Stimulated activated CD8-positive, alpha-beta memory T cell treated with anti-CD3 and anti-CD28 coated beads, Interleukin-7, amount 100 ng/mL, for 1 hour (primary cell): ENCODE measurements at places on chromosomes 5 and 9.

GRCh38 chr9:128146591-128147120, 2.6 kb upstream of the LCN2 start:
- DNase-seq, result no peak

DNA sequence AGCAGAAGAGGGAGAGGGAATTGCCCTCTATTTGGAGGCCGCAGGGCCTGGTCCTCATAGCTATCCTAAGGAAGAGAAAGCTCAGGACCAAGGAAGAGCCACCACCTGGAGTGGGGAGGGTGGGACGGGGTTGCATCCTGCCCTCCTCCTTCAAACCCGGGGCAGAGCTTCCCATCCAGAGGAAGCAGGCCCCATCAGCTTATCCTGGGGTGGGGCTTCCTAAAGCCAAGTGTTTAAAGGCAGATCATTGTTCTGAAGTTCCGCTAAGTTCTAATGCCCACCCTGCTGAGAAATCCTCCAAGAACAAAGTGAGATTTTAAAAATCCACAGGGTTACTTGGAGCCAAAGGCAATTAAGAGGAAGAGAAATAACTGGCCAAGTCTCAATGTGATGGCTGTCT, 210.3 kb downstream of the C9orf152 start:
- DNase-seq, result no peak

DNA sequence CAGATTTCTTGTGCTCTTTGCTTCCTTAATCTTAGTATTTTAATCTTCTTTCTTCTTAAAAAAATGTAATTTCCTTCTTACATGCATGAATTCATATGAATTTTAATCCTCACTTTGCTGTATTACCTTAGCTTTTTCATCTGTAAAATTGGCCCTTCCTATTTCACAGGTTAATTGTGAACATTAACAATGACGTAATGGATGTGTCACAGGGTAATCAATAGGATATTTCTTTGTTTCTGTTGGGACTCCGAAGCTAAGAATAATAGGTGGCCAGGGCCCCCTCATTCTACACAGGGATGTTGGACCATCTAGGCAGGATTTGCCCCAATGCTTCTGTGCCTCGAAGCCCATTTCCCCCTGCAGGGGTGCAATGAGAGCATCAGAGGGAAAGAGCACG, 187.4 kb upstream of the NFIB start:
- DNase-seq, result no peak

- no peak for DNase-seq
Measured at GRCh38 chr9:89755821-89756220, 151.0 kb downstream of the GADD45G start.

- no peak for DNase-seq
Measured at GRCh38 chr9:72203205-72203803, 54.1 kb downstream of the GDA start.

- DNase-seq, result no peak
Measured at GRCh38 chr5:150172556-150172955, 6.0 kb downstream of the CDX1 start.

GRCh38 chr9:74007833-74008232, 489.3 kb upstream of the RORB start:
- no peak for DNase-seq

GRCh38 chr5:54861212-54861894, 124.0 kb downstream of the ESM1 start:
- DNase-seq, result no peak

GRCh38 chr5:55852503-55852902, 1.3 kb downstream of the IL31RA start:
- DNase-seq, result no peak

DNA sequence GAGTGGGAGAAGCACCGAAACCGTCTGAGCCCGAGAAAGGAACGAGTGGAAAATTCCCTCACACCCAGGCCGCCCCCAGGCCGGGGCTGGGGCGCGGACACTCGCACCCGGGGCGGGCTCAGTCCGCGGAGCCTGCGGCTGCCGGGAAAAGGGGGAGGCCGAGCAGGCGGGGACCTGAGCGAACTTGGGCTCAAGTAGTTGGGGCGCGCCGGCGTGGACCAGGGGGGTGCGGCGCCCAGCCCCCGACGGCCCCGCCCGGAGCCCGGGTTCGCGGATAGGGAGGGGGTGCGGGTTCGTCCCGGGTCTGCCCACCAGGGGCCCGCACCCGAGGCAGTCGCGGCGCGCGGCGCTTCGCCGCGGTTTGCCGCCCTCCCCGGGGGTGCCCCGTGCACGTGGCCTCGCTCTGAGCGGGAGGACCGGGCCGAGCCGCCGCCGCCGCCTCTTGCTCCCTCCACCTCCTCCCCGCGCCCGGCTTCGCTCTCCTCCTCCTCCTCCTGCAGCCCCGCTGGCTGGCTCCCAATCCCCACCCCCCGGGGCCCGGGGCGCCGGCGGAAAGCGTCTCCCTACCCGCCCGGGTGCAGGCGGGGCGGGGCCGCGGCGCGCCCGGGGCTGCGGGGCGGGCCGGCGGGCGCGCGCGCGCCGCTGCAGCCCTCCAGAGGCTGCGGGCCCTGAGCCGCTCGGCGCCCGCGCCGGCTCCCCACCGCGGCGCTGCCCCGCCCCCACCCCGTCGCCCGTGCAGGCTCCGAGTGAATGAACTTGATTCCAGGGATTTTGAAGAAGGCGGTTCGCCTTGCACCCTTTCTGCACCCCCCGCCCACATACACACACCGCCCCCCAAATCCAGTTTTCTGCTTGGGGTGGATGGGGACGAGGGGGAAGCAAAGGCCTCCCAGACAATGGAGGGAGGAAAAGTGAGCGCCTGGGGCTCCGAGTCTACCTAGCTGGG, 1.3 kb upstream of the NFIB start:
- DNase-seq, result no peak

DNA sequence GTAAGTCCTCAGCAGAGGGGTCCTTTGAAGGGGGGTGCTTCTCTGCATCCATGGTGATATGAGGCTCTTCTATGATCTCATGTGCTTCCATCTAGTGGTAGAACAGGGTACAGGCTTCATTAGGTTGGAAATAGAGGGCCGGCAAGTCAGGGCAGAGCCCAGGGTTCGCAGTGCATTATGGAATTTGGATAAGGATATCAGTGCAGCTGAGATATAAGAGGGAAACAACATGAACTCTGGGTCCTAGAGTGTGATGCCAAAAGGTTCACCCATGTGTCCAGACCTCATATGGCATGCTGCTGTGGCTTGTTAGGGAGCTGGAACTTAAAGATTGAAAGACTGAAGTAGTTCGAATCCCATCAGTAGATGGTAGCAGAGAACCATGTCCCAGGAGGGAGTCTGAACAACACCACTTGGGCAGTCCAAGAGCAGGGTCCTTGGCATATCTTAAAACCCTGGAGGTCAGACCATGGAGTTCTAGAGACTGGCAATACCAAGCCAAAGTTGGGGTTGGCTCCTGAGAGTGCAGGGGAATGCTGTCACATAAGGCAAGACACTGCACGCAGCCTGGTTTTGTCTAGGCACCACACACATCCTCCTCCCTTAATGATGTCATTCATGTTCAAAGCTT, 2.3 kb downstream of the FAM221B start:
- no peak for DNase-seq

DNA sequence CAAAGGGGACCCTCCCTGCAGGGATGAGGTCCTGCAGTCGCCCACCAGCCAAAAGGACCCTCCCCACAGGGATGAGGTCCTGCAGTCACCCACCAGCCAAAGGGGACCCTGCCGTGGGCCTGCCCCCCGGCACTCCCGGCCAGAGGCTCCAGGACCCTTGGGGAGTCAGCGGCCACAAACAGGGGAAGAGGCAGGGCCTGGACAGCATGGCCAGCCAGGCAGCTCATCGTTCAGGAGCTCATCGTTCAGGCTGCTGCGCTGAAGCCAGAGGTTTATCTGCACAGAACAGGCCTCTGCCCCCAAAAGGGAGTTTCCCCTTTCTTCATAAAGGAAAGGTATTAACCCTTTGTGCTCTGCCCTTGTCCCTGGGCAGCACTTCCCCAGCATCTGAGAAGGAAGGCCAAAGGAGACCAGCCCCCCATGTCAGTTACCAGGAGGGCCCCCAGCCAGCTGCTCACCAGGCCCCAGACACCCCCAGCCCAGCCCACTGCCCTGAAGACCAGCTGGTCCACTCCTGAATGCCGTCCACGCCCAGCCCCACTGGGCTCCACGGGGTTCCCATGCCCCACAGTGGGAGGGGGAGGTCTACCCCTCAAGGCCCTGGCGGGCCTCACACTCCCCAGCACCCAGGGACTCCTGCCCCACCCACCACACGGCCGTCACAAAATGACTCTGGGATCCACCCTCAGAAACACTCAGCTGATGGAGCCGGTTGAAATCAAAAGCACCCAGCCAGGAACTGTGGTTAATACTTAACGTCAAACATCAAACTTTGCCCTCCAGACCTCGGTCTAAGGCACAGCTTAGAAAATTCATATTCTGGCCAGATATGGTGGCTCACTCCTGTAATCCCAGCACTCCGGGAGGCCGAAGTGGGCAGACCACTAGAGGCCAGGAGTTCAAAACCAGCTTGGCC, 6.3 kb downstream of the SLC12A7 start:
- no peak for DNase-seq

- no peak for DNase-seq
Measured at GRCh38 chr5:173450188-173450587, 122.0 kb upstream of the STC2 start.

DNA sequence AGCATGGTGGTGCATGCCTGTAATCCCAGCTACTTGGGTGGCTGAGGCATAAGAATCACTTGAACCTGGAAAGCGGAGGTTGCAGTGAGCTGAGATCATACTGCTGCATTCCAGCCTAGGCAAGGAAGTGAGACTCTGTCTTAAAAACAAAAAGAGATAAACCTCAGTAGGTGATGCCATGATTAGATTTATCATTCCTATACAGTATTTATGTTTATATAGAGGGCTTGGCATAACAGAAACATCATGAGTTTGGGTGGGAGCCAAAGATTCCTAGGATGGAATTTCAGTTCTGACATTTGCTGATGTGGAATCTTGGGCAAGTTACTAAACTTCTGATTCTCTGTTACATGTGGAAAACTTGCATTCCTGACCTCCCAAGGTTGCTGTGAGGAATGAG, 22.3 kb downstream of the RFK start:
- no peak for DNase-seq

DNA sequence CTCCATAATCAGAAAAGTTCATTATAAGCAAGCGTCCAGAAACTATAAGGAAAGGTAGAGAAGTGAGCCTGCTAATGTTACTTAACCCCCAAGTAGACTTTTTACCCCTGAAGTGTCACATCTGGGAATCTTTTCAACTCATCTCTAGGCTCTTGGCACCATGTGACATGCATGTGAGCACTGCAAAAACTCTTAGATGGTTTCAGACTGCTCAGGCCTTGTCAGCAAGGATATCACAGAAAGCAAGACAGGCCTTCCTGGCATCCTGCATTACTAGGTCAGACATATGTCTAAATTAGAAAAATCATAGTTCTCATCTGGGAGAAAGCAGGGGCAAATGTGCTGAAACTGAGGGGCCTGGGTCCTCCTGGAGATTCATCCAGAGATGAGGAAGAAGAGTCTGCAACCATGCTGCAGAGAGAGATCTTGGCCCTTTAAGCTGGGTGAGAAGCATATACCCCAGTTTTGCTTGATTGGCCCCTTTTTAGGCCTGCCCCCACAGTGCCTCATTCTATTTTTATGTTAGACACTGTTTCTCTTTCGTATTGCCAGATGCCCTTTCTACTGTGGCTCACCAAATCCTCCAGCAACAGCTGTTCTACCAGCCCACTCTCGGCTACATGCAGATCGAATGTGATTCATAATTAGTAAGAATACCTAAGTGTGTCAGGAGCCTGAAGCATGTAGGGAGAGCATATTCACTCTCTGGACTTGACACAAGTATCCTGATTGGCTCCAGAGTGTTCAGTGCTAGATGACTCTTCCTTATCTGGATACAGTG, 19.0 kb downstream of the TMEM8B start:
- DNase-seq, result no peak

DNA sequence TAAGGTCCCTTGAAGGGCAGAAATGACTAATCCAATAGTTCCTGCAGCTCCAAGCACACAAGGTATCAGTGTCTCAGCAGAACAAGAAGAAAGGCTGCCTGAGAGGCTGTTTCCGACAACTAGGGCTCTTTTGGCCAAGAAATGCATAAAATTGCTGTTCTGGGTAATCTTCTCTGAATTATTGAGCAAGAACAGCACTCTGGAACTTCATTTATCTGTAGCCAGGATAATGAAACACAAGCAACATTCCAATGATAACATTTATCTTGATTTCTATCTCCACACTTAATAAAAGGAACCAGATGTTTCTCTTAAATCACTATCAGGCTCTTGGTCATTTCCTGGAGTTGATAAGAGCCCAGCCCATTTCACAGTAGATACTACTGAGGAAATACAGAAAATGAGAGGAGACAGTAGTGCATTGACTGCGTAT, 17.0 kb upstream of the AUH start:
- no peak for DNase-seq

DNA sequence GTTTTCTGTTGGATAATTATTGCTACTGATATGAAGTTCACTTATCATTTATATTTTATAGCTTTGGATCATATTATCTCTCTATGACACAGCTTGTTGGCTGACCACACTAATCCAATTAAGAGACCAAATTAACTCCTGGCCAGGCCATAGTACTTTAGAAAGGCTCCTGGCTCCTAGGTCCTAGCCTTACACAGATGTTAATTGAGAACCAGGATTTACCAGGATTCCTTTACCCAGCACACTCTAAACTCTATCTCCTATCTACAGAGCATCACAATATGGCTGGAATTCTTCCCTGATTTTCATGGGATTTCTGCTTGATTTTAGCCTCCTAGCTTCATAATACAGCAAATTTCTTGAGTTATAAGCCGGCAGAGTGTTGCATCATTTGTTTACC, 80.3 kb downstream of the SLCO6A1 start:
- no peak for DNase-seq

- no peak for DNase-seq
Measured at GRCh38 chr9:93111001-93111370, 15.0 kb downstream of the CARD19 start.

DNA sequence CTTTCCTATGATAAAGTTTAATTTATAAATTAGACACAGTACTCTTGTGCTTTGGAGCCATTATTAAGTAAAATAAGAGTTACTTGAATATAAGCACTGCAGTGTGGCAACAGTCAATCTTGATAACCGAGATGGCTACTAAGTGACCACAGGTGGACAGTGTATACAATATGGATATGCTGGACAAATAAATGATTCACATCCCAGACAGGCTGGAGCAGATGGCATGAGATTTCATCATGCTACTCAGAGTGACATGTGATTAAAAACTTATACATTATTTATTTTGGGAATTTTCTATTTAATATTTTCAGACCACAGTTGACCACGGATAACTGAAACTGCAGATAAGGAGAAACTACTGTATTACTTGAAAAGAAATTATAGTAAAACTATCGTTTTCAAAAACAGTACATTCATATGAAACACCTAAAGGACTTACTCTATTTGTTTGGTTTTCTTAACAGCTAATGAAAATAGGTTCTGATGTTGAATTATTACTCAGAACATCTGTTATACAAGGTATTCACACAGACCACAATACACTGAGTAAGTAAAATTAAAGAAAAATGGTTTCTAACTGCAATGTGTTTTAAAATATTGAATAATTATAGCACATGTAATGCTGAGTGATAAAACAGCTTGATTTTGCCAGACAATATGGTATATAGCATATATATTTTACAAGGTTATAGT, 16.0 kb downstream of the LYRM7 start:
- DNase-seq, result no peak
